ENCODE measurements at places on chromosomes 16 and 17. TPM values are rescaled to one million over a fixed set of nuclear protein-coding genes. Genes with fewer than 3 reads are reported as not detected.

DNA sequence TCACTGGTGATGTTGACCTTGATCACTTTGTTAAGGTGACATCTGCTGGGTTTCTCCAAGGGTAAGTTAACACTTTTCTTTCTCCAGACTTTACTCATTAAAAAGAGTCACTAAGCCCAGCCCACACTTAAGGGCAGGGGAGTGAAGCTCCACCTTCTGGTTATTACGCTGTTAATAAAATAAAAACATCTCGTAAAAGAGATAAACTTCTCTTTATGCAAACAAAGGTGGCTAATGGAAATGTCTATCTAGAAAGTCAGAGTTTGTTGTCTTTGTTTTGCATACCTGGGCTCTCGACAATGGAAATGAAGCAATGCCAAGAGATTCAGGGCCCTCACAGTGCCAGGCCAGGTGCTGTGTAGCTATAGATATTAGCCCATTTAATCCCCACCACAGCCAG lies 134.4 kb downstream of the ZFHX3 start:
- no peak overlapping the region for H3K27ac ChIP-seq
- no peak for DNase-seq
- no peaks in the 10 kb centered on the region for H3K27me3 ChIP-seq
- no peak overlapping the region for H3K4me3 ChIP-seq

DNA sequence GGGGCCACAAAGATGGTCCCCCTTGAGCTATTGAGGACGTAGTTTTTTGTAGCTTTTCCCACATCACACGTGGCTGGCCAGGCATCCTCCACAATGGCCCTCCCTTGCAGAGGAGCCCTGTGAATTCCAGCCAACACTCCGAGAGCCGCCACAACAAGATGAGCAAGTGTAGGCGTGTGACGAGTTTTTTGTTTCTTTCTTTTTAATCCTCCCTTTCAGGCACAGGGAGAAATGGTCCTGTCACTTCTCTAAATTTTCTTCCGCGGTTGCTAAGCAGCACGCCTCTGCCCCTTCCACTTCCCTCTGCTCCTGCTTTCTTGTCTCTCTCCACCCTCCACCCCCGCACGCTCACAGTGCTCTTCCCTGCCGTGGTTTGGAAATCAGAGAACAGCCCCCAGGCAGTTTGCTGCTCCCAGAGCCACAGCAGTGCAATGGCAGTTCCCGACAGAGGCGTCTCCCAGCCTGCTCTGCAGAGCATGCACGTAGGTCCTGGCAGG lies 68.0 kb upstream of the MRTFB start:
- no peaks in the 10 kb centered on the region for H3K36me3 ChIP-seq
- peaks cover 7% of the 10 kb centered on the region for H3K4me1 ChIP-seq
- H3K27ac ChIP-seq, result no peak overlapping the region
- DNase-seq, result no peak
- no peaks in the 10 kb centered on the region for H3K27me3 ChIP-seq

DNA sequence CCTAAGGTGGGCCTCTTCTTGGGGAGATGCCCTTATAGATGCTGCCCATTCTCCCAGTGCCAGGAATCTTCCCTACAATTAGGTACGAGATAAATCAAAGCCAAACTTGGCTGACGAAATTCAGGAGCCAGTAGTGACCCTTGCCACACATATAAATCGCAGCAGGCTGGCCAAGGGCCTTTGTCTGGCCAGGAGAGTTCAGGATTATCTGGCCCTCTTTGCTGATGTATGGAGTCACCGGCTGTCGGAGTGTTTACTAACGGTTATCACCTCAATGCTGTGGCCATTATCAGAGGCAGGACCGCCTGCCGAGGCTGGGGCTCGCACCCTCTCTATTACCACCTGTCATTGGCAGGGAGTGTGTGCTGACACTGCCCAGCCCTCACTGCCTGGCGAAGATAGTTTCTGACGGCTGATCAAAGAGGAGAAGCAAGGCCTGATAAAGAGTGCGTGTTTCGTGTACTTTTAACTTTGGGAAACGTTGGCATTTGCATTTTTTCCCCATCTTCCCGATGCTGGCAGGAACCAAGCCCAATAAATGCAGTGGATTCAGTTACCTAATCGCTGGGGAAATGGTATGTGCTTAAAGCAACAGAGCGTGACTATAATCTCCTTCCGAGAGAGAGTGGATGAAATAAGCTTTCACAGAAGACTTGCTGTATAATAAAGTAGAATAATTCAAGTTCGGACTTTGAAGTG lies 32.8 kb upstream of the TBX2 start:
- H3K4me3 ChIP-seq, result no peak overlapping the region
- no peak for DNase-seq
- H3K27ac ChIP-seq, result no peak overlapping the region
- peaks cover 2% of the 10 kb centered on the region for H3K36me3 ChIP-seq
- H3K27me3 ChIP-seq, result no peaks in the 10 kb centered on the region

- no peak for DNase-seq
- H3K36me3 ChIP-seq, result peaks cover 78% of the 10 kb centered on the region
- H3K4me1 ChIP-seq, result peaks cover 28% of the 10 kb centered on the region
- no peaks in the 10 kb centered on the region for H3K27me3 ChIP-seq
- H3K27ac ChIP-seq, result no peak overlapping the region
Observed at GRCh38 chr17:77497578-77497934, 356.8 kb downstream of the SEC14L1 start.

DNA sequence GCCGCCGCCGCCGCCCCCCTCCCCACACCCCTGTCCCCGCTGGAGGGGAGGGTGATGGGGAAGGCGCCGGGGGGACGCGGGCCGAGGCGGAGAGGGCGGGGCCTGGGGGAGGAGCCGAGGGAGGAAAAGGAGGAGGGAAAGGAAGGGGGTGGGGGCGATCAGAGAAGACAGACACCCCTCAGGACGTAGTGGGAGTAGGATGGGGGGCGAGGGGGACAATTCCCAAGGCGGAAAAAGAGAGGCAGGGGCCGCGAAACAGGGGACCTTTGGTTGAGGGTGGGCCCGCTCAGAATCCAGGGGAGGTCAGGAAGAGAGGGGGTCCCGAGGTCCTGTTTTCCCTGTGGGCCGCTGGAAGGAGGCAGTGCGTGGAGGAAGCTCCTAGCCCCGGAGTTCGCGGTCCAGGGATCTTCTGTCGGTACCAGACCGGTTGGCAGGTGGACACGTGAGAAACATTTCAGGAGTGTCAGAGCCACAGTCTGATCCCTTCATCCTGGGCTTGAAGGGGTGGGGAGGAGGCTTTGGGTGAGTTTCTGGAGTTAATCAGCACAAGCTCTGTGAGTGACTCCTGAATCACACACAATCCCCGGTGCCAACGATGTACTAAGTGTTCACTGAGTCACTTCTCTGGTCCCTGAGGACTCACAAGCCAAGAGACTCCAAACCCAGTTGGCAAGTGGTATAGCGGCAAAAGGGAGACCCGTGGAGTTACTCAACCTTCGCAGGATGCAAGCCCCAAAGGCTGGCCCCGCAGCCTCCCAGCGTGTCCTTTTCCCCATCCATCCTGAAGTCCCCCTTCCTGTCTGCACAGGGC lies at the start of gene XYLT1:
TSS of gene XYLT1 (minus strand) at position 53 of the 811 bp plus-strand sequence. CDS start 164 bp downstream, outside the sequence.
- H3K4me1 ChIP-seq, result peaks cover 52% of the 10 kb centered on the region
- H3K4me3 ChIP-seq, result peak within 1 kb of the TSS; percentile 51
- peaks cover 2% of the 10 kb centered on the region for H3K36me3 ChIP-seq
- H3K27ac ChIP-seq, result peak within 1 kb of the TSS; percentile 48

DNA sequence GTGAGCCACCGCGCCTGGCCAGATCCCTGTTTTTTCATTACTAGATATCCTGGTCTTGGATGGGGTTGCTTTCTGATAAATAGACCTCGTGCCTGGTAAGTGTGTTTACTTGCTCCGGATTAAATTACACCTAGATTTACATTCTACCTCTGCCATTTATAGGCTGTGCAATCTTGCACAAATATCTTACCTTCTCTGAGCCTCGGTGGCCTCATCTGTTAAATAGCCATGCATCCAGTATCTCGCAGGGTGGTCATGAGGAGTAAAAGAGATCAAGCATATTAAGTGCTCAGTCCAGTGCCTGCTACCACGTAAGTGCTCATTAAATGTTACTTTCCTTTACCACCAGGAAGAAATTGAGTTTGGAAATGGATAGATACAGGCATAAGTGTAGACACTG lies 98.4 kb downstream of the BMERB1 start:
- no peaks in the 10 kb centered on the region for H3K36me3 ChIP-seq
- H3K27me3 ChIP-seq, result no peaks in the 10 kb centered on the region
- H3K27ac ChIP-seq, result no peak overlapping the region
- H3K4me3 ChIP-seq, result no peak overlapping the region
- H3K4me1 ChIP-seq, result no peaks in the 10 kb centered on the region

DNA sequence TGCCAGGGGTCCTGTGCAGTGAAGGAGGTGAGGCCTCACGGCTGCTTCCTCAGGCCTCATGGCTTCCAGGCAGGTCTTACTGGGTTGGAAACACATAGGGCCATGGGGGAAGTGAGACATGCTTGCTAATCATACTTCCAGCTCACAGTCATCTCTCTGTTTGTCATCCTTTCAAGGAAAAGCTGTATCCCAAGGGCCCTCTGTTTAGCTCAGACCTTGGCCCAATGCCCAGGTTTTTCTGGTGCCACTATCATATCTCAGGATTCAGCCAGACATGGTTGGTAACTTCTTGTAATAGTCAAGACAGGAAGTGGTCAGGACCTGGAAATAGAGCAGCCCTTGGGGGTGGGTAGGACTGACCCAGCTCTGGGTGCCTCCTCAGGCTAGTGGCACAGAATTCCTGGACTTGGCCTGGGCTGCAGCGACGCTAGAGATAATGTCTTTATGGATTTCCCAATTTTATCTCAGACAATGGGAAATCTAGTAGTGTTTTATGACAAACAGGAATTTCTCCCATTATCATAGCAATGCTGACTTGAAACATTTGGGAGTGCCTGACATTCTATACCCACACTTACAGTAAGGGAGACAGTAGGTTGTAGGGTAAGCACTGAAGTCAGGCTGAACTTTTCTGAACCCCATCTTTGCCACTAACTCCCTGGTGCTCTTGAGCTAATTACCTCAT lies 13.5 kb upstream of the ITGB3 start:
- no peak for DNase-seq
- H3K27me3 ChIP-seq, result no peaks in the 10 kb centered on the region
- no peak overlapping the region for H3K4me3 ChIP-seq
- no peak overlapping the region for H3K27ac ChIP-seq

DNA sequence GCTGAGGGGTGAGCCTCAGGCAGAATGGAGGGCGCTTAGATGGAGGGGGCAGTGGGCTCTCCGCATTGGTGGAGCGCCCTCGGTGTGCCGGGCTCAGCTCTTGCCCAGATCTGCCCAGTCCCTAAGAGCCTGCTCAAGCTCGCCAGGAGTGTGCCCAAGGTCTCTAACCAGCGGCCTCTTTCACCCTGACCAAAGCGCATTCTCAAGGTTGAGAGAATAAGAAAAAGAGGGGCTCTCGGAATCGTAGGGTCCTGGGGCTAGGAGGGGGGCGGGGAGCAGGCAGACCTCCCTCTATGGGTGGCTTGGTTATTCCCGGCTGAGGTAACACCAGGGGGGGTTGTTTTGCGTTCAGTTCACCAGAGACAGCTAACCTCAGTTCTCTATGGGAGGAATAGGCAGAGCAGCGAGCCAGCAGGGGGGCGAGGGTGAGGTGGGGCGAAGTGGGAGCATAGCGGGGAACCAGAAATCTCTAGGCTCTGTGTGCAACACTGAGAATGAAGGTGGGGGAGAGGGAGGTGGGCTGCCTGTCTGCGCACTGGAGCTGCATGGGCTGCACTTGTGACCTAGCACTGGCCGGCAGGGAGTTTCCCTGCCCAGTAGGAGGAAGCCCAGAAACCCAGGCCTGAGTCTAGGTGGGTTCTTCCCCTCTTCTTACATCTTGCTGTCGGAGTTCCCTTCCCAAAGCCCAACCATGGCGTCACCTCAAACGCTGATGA lies 3.0 kb downstream of the TMEM132E start:
- H3K4me1 ChIP-seq, result peaks cover 24% of the 10 kb centered on the region
- no peaks in the 10 kb centered on the region for H3K36me3 ChIP-seq
- H3K27me3 ChIP-seq, result peaks cover 45% of the 10 kb centered on the region

- no peaks in the 10 kb centered on the region for H3K36me3 ChIP-seq
- H3K4me1 ChIP-seq, result no peaks in the 10 kb centered on the region
- no peaks in the 10 kb centered on the region for H3K27me3 ChIP-seq
- no peak for DNase-seq
- no peak overlapping the region for H3K4me3 ChIP-seq
Observed at GRCh38 chr16:28616636-28617035, 6.8 kb upstream of the SULT1A1 start.

DNA sequence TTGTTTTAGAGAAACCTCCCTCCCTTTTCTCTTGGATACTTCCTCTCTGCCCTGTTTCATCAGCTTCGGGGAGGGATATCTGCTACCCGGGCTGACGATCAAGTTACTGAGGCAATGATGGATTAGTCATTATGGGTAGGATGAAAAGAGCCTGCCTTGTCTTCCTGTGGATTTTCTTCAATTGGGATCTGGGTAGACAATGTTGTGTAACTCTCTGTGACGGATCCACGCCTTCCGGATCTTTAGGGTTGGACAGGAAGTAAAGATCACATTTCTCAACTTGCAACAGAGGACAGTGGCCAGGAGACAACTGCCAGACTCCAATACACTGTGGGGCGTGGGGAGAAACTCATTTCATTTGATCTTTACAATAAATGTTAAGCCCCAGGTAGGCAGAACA lies 11.3 kb upstream of the CHST6 start:
- DNase-seq, result no peak
- H3K36me3 ChIP-seq, result no peaks in the 10 kb centered on the region
- no peaks in the 10 kb centered on the region for H3K27me3 ChIP-seq
- no peak overlapping the region for H3K27ac ChIP-seq
- no peaks in the 10 kb centered on the region for H3K4me1 ChIP-seq
- H3K4me3 ChIP-seq, result no peak overlapping the region

DNA sequence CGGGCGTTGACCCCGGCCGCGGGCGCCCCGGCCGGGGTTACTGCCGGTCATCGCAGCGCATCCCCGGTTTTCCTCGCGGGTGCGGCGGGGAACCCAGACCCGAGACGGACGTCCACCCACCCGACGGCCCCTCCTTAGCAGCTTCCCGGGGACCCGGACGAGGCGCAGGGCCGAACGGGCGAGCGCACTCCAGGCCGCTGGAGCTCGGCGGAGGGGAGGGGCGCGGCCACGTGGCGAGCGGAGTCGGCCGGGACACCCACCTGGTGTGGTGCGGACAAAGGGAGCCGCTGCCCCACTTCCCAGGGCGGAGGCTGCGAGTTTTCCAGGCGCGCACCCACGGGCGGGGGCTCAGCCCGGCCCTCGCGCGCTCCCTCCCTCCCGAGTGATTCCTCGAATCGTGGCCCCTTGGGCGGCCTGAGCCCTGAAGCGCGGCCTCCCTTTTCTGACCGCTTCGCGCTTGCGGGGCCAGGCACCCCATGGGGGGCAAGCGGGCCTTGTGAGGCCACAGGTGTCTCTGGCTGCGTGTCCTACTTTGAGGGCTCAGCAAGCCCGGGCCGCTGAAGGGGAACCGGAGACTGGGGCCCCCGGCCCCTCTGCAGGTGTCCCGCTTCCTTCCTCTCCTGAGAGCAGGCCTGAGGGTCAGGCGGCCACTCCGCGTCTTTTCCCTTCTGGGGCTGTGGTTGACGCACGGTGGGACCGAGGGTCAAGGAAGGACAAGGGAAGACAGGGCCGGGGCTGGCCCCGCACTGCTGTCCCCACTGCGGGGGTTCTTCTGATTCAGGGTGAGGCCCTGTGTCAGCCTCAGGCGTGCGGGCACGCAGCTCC lies 1.1 kb upstream of the FASN start:
- H3K27ac ChIP-seq, result peak overlapping the region; percentile 69
- H3K4me3 ChIP-seq, result peak overlapping the region; percentile 27
- peaks cover 23% of the 10 kb centered on the region for H3K4me1 ChIP-seq
- DNase-seq, result no peak
- peaks cover 13% of the 10 kb centered on the region for H3K36me3 ChIP-seq
- no peaks in the 10 kb centered on the region for H3K27me3 ChIP-seq

The CDRT4 gene
- total RNA-seq, result 5.5 TPM

The TBX2 gene
- total RNA-seq, result 0.23 TPM

The EVPLL gene
- not detected for total RNA-seq

The KRT20 gene
- total RNA-seq, result not detected

The TOM1L2 gene
- 35.7 TPM for total RNA-seq

The CD300H gene
- 9.3 TPM for total RNA-seq

The SMURF2 gene
- 46.5 TPM for total RNA-seq

The PPL gene
- not detected for total RNA-seq

The ADAMTS18 gene
- not detected for total RNA-seq
